ENCODE measurements at places on chromosomes 11 and 22.
A peak's percentile ranks its signal among the peaks of the same experiment; 100 is the strongest.

DNA sequence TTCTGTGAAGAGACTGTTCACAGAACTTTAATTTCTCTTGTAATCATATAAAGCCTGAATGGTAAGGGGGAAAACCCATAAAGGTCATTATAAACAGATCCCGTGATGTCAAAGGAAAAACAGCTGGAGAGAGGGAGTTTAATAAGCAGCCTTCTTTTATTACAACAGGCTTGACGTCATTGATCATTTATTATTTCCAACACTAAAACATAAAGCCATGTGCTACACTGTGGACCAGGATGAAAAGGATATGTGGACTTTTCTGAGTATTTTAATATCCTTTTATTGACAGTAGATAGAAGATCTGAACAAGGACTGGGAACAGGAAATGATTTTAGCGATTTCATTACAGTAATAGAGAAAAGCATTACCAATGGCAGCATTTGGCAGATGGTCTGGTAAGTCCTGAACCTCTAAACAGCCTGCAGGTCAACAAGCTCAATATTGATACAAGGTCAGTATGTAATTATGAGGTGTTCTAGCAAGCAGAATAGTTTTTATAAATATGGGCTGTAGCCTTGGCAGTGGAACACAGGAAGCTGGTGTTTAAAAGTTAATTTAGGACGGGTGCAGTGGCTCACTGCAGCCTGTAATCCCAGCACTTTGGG, 25.1 kb upstream of the TPH1 start:
- DNase-seq = no peak

DNA sequence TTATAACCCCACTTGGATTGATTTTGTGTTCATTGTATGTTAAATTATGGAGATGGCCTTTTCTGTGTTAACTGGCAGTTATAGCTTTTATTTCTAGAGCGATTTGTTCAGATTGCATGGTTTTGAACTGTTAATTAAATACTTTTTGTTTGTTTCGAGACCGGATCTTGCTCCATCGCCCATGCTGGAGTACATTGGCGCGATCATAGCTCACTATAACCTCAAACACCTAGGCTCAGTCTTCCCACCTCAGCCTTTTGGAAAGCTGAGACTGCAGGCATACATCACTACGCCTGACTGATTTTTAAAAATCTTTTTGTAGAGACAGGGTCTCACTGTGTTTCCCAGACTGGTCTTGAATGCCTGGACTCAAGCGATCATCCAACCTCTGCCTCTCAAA, 77.0 kb downstream of the FAM83F start:
- no peak for DNase-seq

- no peak for DNase-seq
Observed at GRCh38 chr11:128709402-128709801, 15.5 kb downstream of the FLI1 start.

DNA sequence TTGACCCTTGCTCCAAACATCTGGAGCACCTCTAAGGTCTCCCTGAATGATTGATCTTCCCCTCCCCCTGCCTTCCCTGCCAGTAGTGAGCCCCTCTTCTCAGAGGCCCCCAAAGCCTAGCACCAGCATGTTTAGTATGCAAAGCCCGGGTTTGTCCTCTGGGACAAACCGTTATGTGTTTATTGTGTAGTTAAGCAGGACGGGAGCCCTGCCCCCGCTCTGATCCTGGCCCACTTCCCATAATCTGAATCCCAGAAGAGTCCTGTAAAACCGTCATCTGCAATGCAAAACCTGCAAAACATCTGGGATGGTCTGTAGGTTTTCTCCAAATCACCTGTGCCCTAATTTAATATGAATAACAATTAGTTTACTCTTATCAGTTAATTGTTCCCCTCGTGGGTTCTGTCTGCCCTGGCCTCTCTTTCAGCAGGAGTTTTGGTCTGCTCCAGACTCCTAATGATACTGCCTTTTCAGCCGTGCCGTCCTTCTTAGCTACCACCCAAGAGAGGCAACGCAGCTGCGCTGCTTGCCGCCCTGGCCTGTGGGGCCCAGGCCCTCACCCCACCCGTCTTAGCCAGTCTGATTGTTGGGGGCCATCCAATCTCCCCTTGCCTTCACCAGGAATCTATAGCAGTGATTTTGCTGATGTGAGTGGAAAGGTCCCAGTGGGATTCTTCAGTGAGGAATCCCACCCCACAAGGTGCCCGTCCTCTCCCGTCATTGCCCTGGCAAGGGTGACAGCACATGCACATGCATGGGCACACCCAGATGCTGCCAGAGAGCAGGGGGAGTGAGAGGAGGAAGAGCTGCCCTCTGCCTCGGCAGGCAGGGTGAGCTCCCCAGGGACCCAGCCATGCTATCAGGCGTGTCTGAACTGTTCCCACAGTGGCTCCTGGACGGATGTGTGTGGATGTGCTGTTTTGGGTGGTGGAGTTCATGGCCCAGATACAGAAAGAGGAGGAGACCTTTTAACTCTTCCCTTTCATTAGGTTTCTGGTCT, 3.0 kb upstream of the B3GAT1 start:
- no peak for DNase-seq

GRCh38 chr11:34353881-34354280, 3.9 kb downstream of the ABTB2 start:
- DNase-seq = no peak

GRCh38 chr11:65421794-65422632, 585 bp upstream of the NEAT1 start:
- peak; percentile 86 for DNase-seq

DNA sequence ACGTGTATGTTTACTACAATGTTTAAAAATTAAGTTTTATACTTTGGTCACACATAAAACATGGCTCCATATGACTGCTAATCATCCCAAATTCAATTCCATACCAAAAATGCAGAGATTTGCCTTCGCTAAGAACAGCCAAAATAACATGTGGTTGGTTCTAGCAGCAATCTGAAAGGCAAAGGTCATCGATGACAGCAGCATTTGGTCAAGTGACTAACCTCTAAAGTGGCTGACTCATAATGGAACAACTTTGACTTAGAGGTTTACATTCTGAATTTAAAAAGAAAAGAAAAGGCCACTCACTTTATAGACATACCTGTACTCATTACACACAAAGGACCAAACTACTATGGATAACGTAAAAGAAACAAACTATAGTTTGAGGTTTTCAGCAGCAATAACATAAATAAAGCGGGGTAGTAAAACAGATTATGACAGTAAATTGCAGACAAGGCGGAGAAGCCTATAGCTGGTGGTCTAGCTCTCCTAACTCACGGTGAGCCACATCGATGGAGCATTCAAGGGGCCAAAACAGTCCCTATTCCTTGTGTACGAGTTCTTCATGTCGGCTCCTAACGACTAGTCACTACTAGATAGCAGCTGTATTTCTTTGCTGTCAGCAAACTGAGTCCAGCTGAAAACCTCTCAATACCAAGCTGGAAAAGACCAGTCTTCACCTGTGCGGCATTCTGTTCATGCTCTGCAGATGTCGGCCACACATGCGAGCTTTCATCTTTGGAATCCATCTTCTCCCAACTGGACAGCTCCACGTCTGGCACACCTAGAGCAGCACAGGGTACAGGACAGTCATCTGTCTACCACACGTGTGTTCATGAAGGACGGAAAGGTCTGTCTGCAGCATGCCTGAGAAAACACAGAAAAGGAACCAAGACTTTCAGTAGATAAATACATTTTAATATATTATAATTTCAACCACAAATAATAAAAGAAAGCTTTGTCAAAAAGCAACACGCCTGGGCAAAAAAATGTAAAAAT, 42.1 kb downstream of the PRDM10 start:
- no peak for DNase-seq

- DNase-seq = no peak
Observed at GRCh38 chr11:73154178-73154577, 12.1 kb upstream of the FCHSD2 start.

DNA sequence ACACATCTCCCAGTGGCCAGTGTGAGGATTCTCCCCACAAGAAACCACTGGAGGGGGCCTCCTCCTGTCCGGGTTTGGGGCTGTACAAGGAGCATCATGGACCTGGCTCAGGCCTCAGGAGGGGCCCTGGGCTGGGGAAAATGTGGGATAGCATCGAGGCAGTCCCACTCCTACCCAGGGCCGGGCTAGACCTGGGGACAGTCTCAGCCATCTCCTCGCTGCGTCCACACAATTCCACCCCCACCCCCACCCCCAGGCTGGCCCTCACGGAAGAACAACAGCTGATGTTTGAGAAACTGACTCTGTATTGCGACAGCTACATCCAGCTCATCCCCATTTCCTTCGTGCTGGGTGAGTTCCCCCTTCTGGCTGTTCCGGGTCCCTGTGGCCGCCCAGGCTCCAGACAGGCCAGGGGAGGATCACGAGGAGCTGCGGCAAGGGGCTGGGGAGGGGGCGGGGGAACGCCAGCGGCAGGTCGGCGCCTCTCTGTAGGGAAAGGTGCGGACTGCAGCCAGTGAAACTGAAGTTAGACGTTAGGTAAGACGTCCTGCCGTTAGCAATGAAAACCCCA, 4.8 kb downstream of the BEST1 start:
- DNase-seq = no peak

DNA sequence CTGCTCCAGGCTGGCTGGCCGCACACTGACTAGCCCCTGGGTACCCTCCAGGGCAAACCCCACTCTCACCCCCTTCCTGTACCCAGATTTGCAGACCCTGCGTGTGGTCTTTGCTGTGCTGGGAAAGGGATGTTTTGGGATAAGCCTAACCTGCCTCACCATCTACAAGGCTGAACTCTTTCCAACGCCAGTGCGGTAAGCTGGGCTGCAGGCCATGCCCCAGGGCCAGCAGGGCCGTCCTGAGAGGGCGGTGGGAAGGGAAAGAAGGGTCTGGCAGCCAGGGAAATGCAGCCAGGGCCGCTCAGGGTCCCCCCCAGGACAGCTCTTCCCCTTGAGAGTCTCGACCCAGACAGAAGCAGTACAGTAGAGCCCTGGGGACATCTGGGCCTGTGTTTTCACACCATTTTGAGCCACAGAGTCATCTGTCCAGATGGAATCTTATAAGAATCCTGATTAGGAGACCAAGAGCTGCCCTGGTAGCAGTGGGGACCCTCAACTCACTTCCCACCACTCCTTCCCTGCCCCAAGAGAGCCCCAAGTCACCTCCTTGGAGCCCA, 22.4 kb upstream of the SLC22A12 start:
- no peak for DNase-seq

DNA sequence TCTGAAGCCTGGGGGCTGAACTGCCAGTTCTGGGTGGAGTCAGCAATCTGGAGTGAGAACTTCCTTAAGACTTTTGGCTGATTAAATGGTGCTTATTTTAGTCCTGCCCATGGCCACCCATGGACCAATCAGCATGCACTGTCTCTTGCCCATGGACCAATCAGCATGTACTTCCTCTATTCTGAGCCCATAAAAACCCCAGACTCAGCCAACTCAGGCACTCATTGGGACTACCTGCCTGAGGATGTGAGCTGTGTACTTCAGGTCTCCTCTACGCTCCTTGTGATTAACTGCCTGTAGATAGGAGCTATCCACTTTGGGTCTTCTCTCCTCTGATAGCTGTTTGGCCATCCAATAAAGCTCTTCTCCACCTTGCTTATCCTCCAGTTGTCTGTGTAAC, 342.3 kb upstream of the CCDC179 start:
- DNase-seq = no peak

DNA sequence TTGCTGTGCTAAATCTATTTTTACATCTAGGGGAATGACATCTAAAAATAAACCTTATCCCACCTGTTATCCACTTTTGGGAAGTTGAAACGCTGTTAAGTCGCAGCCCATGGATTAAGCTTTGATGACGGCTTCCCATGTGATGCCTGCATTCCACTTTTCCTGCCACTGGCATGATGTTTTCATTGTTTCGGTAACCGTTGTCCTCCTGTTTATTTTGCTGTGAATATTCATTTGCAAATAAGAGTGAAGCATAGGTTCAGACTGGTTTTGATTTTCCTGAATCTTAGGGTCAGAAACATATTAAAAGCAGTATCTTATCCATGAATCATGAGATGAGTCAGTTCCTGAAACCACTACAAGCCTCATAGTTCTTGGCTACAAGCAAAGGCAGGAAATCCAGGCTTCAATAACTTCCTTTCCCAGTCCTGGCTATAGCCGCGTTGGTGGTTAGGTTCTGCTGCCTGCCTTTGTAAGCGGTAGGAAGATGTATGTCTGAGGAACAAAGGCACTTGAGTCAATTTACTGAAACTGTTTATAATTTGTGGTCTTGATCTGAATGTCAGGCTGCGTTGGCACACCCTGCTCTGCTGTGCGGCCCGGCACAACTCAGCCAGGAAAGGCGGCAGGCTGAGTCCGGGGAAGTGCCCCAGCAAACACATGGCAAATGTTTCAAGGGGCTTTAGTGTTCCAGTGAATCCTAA, 19.4 kb downstream of the TEAD1 start:
- DNase-seq = no peak

DNA sequence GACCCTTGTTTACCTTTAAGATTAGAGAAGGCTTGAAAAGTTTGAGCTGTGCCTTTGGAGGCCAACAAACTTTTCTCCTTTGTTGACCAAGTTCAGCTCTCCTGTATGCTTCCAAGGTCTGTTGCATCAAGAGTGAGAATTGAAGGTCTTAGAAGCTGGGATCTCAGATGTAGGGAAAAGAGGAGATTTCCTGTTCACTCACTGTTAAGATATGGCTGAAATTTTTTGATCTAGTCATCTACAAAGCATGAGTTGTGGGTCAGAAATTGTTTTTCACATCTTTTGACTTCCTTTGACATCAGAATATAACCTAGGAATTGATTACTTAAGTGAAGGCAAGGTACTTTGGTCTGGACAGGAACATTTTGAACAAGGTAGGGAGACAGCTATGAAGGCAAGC, 12.1 kb downstream of the OR51B4 start:
- no peak for DNase-seq

DNA sequence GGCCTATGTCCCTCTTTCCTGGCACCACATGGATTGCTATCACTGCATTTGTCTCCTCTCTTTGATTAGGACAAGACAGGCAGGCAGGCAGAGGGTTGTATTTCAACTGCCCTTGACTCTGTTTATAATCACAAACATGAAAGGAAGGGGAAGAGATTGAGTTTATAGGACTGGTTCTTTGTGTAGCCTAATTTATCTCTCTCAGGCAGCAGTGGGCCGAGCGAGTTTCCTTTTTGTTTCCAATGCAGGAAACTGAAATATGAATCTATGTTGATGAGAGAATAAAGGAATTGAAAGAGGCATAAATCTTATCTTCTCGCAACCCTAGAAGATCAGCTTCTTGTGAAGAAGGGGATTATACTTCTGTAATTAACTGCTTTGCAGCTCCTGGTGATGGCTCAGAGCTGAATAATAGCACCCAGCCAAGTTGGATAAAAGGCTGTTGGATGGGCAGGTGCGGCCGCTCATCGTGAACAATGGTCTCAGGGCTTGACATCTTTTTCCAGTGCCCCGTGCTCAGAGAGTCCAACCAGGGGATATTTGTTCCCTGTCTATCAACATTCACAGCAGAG, 80.6 kb upstream of the SYT13 start:
- DNase-seq = no peak

- no peak for DNase-seq
Observed at GRCh38 chr22:50247748-50248147, 2.9 kb upstream of the TUBGCP6 start.

DNA sequence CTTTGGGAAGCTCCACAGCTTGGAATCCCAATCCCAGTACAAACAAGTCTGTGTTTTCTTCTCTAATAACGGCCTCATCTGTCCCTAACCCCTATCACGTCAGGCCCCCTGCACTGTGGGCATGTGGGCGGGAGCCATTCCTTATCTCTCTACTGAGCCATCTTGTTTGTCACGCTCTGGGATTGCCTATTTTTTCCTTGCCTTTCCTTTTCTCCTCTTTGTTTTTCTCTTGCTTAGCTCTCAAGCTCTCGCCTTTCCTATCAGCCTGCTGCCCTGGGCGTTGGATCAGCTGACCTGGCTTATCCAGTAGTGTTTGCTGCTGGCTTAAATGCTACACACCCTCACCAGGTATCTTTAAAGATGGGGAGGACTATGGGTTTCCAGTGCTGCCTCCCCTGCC, 35.8 kb downstream of the ARHGAP1 start:
- DNase-seq = no peak

- no peak for DNase-seq
Observed at GRCh38 chr11:16468735-16469453, 112.5 kb upstream of the SOX6 start.

All from cortex of kidney (tissue), 1 donor.